Activated naive CD4-positive, alpha-beta T cell treated with anti-CD3 and anti-CD28 coated beads, Interleukin-2, amount 10 ng/mL, durations not matched to agents 7 days and 5 days (primary cell): ENCODE measurements at places on chromosomes 5 and 9.

DNA sequence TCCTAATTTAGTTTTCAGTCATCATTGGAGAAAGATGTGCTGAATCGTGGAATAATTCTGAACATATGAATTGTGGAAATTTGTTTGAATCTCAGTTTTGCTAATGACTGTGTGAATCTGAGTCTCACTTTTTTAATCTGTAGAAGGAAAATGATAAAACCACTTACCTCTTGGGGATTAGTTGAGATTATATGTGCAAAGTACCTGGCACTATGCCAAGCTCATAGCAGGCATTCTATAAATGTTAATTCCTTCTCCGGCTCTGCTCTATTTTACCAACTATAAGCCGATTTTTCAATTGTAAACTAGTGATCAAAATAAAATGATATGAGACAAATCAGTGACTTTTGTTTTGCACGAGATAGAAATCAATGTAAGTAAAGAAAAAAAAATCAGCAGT lies 290.8 kb downstream of the TRPM3 start:
- no peak for DNase-seq

DNA sequence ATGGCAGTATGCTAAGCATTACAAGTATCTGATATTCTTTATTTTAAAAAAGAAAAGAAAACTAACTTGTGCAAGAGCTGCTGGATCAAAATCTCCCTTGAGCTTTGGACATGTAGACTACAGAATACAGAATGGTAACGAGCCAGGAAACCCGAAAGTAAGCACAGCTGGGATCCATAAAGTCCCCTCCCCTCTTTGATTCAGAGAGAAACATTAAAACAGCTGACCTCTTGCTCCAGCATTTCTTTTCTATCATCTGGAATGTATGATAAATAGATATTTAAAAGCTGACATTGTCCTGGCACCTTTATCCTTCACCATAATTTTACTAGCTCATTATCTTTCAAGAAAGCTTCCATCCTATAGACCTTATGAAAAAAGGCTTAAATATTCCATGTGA lies 28.2 kb upstream of the LPAR1 start:
- DNase-seq, result no peak

GRCh38 chr9:15333376-15333881 lies 26.4 kb upstream of the TTC39B start:
- no peak for DNase-seq

- no peak for DNase-seq
Observed at GRCh38 chr9:79390781-79391770, 180.7 kb upstream of the TLE4 start.

GRCh38 chr5:9388941-9389674 lies 156.8 kb downstream of the SEMA5A start:
- DNase-seq, result no peak

DNA sequence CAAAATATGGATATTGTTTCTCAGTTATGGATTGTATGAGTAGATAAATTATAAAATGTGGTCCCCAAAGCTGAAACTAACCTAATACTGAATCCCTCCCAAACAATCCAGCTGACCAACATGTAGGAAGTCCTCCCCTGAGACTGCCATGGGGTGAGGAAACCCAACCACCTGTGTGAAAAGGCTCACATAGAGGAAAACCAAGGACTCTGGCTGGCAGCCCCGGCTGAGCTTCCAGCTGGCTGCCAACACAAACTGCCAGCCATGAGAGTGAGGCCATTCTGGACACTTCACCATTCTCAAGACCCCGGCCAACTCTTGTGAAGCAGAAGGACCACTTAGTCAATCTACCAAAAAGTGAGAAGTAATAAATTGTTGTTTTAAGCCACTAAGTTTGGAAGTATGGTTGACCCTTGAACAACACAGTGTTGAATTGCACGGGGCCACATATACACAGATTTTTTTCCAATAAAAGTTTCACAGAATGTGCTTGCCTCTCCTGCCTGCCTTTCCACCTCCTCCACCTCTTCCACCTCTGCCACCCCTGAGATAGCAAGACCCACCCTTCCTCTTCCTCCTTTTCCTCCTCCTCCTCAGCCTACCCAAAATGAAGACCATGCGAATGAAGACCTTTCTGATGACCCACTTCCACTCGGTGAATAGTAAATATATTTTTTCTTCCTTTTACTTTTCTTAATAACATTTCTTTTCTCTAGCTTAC lies 15.3 kb upstream of the NRG2 start:
- no peak for DNase-seq

GRCh38 chr5:133612249-133612860 lies at the start of gene FSTL4:
Gene FSTL4 (minus strand): TSS chr5:133612541.
- peak; percentile 40 for DNase-seq

DNA sequence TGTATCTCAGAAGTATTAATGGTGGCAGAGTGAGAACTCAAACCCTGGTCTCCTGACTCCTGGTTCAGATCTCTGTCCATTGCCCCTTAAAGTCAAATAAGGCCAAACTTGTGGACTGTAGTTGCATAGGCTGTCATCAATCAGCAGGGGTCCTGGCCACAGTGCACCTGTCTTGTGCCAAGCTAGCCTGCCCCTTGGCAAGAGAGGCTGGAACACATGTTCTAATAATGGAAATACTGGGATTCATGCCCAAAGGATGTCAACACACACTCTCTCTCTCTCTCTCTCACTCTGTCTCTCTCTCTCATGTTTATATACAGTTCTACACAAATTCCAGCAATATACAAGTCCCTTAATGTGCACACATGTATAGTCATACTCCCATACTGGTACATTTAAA lies 44.3 kb downstream of the GLRA1 start:
- no peak for DNase-seq

DNA sequence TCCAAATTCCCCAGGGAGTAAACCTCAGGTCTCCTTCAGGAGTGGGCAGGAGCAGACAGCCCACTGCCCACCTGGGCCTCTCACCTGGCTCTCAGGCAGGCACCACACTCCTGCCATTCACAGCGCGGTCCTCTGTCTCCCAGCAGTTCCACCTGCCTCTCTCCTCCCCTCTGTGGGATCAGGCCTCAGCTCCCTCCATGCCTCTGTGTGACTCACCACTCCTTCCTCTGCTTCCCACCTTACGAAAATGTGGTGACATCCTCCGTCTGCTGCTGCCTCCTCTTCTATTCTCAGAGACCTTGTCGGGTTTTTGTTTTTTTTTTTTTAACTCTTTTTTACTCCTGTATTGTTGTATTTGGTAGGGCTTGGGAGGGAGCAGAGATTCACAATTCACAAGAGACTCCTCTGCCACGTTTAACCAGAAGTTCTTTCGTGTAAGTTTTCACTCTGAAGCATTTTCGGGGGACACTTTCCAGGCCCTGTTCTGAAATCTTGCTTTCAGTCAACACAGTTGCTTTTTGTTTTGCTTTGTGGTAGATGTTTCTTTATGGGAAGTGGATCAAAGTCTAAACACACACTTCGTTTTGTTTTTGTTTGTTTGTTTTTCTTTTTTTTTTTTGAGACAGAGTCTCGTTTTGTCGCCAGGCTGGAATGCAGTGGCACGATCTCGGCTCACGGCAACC lies 21.1 kb upstream of the CDKN2AIPNL start:
- no peak for DNase-seq

DNA sequence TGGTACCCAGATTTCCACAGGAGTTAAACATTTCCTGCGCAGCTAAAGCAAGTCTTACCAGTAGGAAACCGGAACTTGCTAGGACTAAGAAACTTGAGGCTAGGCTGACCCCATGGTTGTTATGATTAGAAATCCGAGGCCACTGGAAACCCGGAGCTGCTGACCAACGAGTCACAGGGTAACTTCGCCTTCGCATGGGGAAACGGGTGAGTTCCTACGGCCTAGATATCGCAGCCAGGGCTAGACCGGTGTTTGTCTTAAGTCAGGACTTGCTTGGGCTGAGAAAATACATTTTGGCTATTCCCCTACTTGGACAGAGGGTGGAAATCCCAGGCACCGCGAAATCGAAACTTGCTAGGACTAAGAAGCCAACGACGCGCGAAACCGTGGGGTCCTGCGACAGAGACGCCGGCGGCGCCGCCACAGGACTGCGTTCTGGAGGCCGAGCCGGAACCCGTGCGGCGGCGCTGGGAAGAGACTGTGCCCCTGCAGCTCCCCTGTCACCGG lies 1.6 kb upstream of the ANXA2R start:
- DNase-seq, result no peak

DNA sequence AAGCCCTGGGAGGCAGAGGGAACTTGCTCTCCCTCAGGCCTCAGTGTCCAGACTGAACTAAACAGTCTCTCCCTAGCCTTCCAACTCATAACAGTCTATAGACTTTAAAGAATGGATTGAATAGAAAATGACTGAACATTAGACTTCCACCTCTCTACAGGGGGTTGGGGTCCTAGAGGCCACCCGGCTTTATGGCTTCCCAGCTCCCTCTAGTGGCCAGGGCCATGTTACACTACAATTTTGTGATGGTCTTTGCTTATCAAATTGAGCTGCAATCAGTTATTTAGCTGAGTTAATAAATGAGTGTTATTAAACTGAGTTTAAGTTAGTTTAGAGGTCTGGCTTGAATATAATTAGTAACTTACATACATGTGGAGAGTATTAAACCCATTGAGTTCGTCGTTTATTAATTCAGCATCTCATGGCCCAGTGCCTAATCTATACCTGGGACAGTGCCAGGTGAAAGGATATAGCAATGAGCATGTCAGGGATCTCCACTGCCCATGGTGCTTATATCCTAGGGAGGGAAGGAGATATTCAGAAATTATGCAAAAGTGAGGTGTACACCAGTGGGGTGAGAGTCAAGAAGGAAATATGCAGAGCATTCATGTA lies 105.2 kb downstream of the SH3TC2 start:
- DNase-seq, result peak; percentile 57

DNA sequence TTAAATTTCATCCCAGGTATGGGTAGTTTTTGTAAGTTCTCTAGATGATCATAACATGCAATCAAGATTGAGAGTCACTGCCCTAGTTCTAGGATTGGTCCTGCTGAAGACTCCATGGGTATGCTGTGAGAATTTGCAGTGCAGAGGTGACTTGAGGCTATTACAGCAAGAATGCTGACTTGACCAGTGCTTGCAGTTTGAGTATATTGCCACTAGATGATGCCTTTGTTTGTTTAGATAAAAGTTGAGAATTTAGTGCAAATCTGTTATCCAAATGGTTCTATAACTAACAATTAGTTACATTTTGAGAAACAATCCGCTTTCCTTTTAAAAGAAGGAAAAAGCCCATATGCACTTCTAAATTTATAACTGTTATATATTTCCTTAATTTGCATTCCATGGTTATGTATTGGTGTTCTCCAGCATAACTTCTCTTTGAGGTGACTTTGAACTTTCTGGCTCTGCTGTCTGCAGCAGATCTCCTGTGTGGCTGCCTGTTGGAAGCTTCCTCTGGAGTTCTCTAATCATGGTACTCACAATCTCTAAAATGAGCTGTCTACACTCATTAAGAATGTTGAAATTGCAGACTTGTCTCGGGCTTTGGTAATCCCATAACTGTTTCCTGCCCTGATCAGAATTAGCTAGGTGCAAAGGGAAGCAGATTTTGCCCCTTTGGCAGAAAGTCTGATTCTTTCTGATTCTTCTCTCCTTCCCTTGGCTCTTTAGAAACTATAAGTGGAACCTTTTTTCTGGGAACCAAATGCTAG lies 24.9 kb downstream of the MELK start:
- DNase-seq, result no peak

DNA sequence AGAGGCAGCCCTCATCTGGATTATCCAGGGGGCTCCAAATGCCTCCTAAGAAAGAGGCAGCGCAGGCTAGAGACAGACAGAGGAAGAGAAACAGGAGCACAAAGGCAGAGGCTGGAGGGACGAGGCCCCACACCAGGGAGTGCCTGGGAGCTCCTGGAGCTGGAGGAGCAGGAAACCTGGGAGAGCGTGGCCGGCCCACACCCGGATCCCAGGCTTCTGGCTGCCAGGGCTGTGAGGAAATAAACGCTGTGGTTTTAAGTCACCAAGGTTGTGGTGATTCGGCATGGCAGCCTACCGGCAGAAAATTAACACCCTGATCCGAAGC lies 165.5 kb downstream of the OLFM1 start:
- DNase-seq, result no peak

- no peak for DNase-seq
Observed at GRCh38 chr9:133752739-133753446, 14.7 kb upstream of the SARDH start.

DNA sequence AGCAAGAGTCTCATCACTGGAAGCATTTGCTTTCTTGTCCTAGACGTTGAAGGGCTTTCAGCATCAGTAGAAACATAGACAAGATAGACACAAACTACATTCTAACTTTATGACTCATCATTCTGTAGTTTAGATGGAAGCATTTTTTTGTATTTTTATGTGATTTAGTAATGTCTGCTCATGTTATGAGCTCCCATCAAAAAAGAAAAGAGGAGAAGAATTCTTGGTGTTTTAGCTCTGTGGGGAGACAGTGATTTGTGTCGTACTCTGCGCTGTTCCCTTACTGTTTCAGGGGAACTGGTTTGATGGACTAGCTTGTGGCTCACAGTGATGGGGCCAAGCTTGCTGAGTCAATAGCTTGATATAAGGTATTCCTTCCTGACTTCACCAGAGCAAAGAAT lies 159.2 kb upstream of the WWC1 start:
- DNase-seq, result no peak

DNA sequence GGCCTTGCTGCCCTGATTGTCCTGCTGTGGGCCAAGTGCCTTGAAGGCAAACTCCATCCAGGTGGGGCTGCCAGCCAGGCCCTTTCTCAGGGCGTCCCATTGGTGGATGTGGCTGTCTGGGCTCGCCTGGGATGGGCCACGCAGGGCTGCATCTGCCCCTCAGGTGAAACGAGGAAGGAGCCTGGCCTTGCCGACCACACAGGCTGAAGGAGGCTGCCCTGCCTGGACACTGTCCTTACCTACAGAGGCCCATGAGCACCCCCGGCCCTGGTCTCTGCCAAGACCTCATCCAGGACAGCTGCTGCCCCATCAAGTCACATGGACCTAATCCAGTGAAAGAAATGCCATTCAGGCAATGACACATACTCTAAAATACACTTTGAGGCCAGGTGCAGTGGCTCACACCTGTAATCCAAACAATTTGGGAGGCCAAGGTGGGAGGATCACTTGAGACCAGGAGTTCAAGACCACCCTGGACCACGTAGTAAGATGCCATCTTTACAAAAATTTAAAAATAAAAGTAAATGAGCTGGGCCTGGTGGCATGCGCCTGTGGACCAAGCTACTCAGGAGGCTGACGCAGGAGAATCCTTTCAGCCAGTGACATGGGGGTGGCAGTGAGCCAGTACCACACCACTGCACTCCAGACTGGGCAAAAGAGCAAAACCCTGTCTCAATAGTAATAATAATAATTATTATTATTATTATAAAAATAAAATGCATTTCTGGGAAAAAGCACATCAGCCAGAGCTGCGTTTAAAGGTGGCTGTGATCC lies 33.9 kb downstream of the PNPLA7 start:
- no peak for DNase-seq

DNA sequence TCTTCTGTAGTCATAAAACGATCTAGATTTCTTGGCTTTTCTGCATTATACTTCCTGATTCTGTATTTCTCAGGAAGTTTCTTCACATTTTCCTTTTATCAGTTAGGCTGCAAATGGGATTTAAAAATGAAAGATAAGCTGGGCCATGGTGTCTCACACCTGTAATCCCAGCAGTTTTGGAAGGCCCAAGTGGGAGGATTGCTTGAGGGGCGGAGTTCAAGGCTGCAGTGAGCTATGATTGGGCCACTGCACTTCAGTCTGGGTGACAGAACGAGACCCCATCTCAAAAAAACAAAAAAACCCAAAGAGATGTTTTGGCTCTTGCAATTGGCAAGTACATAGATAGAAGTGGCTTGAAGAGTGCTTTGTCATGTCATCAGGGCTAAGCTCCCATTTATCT lies 26.2 kb upstream of the APC start:
- no peak for DNase-seq
